ENCODE measurements at places on chromosomes 5 and 9.

DNA sequence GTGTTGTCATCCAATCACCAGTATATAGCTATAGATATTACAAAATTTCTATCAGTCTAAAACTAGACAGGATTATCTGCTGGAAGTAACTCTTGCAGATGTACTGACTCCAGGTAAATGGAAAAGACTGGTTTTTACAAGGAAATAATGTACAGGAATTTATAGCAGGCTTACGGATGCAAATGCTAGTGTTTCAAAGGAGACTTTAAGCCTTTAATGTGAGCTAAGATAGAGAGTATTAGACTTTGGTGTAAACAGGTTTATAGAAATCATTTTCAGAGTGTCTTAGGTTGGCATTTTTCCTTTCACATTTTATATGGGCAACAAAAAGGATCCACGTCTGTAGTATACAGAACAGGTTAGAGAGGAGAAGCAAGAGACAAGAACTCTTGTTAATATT, 16.1 kb downstream of the ZNF608 start:
- DNase-seq = no peak

GRCh38 chr9:91900055-91900796, 49.8 kb downstream of the ROR2 start:
- no peak for DNase-seq

- no peak for DNase-seq
These were observed 417.1 kb downstream of the KDM4C start for GRCh38 chr9:7174884-7175283.

GRCh38 chr9:3916984-3917383, 382.9 kb downstream of the GLIS3 start:
- DNase-seq = no peak

DNA sequence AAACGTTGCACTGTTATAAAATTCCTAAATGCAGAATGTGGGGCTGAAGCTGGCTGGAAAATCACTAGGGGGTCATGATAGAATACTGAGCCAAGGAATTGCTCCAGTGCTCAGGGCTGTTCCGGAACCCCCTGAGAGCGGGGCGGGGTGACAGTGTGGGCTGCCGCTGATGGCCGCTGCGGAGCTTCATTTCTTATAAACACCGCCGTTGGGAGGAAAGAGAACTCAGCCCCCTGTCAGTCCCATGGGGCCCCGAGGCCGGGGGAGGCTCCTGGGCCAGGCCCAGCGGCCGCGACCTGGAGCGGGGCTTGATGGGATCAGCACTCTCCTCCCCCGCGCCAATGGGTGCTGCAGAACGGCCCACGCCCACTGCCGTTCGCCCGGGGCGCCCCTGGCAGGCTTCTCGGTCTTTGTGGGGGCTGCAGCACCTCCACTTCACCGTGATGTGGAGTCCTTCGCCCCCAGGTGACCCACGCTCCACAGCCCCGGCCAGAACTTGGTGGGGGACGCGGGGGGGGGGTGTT, 5.2 kb upstream of the IRF1 start:
- peak; percentile 67 for DNase-seq

DNA sequence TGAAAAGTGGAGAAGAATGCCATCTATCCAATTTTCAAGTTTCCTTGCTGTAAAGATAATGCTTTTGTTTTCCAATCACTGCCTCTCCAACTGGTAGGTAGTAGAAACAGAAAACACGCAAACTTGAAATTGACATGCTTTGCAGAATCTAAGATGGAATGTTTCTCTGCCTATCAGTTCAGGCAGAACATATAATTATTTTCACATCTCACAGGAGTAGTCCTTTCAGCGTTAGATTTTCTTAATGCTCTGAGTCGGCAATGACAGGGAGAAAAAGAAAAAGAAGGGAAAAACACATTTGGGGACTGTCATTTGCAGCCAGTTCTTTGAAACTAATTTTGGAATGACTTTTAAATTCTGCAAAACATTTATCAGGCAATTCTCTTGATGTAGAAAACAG, 818.7 kb upstream of the PTPRD start:
- no peak for DNase-seq

DNA sequence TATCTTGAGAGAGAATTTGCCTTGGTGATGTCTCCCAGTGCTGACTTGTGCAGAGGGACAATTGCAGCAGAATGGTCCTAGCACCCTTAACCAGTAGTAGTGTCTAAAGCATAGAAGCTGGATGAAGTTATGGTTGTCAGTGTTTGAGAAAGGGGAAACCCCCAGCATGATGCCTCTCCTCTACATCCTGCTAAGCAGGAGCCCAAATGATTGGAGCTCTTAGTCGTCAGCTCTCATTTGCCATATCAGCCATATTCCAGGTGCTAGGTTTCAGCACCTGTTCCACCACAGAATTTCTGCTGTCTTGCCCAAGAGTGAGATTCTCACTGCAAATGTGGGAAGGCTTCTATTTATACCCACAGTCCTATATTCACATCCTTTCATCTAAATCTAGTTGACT, 43.7 kb upstream of the RFX3 start:
- DNase-seq = no peak

Measured in CD4-positive, alpha-beta T cell treated with Interleukin-6 for 4 hours (primary cell).